HFF-Myc (cell line): ENCODE measurements at places on chromosomes 6 and 20.

- DNase-seq: no peak
Observed at GRCh38 chr20:60062431-60063047, 104.3 kb downstream of the CDH26 start.

GRCh38 chr20:38790200-38791053 is 15.1 kb upstream of the PPP1R16B start:
- DNase-seq: peak; percentile 14

DNA sequence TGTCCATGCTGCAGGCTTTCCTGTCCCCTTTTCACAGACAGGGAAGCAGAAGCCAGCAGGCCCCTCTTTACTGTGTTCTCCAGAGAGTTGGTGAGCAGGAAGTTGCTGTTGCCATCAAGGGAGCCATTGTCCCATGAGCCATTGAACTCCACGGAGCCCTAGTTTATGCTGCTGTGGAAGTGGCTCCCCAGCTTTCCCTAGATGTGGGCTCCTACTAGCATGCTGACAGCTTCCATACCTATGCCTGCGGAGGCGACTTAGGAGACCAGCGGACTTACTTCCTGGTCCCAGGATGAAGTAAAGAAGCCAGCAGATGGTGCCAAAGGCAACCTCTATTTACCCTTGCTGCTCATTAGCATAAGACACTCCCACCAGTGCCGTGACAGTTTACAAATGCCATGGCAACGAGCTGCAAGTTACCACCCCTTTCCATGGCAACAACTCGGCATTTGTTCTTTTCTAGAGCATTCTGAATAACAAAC is 30.8 kb upstream of the FKBP1A start:
- no peak for DNase-seq

- DNase-seq: no peak
Observed at GRCh38 chr6:112360498-112360897, 13.4 kb downstream of the RFPL4B start.

DNA sequence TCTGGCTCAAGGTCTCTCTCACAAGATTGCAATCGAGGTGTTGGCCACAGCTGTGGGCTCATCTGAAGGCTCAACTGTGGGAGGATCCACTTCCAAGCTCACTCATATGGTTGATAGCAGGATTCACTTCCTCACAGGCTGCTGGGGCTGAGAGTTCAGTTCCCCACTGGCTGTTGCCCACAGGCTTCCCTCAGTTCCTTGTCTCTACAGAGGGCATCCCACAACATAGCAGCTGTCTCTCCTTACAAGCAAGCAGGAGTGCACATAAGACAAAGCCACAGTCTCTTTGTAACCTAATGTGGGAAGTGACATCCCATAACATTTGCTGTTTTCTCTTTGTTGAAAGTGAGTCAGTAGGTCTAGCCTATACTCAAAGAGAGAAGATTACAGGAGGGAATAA is 14.0 kb downstream of the SPATS1 start:
- DNase-seq: no peak

DNA sequence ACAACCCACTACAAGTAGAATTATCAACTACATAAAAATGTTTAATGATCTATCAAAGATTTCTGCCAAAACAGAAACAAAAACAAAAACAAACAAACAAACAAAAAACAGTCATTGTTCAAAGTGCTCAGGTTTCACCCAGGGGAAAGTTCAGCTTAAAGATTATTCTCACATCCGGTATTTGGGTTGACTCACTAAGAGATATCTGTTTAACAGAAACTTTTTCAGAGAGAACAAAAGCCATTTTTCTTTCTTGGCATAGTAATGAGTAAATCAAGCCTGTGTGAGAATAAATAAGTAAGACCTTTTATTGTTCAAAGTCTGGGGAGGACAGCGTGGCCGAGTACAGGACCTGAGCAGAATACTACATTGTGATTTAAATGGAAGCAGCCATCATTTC is 143.6 kb downstream of the RCAN2 start:
- DNase-seq: no peak

GRCh38 chr6:63346217-63346835 is 26.5 kb upstream of the LGSN start:
- DNase-seq: no peak

DNA sequence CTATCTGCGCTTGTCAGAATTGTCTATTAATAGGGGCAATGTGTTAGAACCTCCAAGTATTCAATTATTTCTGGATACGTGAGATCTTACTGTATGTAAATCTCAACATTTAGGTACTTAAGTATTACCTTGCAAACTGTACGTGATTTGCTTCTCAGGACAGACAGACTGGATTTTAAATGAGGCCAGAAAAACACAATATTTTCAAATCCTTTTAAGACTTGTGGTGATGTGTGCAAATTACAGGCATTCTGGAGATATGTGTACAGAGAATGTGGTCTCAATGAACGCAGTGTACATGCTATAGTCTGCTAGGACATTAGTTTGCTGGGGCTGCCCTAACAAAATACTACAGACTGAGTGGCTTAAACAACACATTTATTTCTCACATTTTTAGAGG is 16.9 kb downstream of the CCR6 start:
- DNase-seq: no peak

GRCh38 chr20:20063941-20064702 is 11.8 kb downstream of the CFAP61 start:
- no peak for DNase-seq

- no peak for DNase-seq
Observed at GRCh38 chr20:62305149-62305764, 2.5 kb downstream of the ADRM1 start.

DNA sequence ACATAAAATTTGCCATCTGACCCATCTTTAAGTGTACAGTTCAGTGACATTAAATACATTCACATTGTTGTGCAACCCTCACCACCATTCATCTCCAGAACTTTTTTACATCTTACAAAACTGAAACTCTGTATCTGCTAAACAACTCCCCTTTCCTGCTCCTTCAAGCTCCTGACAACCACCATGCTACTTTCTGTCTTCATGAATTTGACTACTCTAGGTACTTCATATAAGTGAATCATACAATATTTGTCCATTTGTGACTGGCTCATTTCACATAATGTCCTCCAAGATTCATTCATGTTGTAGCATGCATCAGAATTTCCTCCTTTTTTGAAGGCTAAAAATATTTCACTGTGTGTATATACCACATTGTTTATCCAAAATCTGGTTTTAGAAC is 86.9 kb upstream of the SMLR1 start:
- no peak for DNase-seq

- DNase-seq: no peak
Observed at GRCh38 chr6:133855991-133856370, 32.9 kb upstream of the TCF21 start.

GRCh38 chr6:105522626-105523322 is 119.9 kb upstream of the PREP start:
- DNase-seq: no peak

DNA sequence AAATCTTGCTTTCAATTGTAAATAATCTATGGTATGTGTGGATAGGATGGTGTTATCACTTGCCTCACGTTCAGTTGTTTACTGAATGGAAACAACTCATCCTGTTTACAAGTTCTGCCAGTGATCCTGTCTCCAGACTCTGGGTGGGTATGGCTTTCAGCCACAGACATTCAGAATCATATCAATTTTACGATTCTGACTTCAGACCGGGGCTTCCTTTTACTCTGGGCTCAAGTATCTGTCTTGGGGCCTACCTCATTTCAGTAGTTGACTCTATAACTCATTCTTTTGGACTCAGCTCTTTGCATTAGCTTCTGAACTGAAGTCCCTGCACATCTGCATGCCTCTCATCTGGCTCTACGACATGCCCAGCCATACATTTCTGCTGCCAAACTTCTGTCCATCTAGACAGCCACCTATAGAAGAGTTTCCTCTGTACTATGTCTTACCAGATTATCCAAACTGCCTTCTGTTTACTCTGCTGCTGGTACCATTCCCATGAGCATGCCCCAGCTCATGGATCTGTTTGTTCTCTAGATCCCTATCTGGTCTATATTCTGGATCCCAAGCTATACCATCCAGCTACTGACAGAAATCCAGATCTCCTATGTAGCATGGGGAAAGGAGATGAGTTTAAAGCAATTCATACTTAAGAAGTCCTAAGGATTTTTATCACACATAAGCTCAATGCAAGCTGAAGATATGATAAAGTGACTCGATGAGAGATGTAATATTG is 34.3 kb downstream of the FYN start:
- DNase-seq: no peak

DNA sequence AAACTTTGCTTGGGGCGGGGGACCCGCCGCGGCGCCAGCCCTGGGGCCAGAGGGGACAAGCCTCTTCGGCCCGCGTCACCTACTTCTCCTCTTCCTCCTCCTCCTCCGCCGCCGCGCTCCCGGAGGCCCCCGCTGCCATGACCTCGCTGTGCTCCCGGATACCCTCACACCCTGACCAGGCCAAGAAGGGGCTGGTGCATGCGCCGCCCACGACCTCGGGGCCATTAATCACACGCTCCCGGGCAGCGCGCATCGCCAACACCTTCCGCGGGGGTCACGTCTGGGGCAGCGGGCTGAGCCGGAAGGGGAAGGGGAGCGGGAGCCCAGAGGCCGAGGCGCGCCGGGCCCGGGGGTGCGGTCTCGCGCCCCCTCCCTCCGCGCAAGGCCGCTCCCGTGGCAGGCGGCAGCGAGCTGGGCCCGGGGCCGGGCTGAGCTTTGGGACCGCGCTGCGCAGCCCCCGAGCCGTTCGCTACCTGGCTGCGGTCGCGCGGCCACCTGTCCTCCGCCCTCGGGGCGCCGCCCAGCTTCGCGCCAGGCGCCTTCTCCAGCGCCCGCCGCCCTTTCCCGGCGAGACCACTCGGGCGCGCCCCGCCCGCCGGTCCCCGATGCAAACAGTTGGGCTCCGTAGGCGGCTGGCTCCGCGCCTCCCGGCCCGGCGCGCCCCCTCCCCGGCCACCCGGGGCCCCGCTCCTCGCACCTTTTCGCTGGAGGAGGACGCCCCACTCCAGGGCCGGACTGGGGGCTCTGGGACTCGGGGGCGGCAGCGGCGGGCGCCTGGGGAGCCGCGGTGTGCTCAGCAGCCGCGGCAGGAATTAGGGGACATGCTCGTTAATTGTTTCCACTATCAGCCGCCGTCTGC is 575 bp upstream of the CNR1 start:
- no peak for DNase-seq

- DNase-seq: no peak
Observed at GRCh38 chr6:38555606-38556005, 84.1 kb downstream of the BTBD9 start.

DNA sequence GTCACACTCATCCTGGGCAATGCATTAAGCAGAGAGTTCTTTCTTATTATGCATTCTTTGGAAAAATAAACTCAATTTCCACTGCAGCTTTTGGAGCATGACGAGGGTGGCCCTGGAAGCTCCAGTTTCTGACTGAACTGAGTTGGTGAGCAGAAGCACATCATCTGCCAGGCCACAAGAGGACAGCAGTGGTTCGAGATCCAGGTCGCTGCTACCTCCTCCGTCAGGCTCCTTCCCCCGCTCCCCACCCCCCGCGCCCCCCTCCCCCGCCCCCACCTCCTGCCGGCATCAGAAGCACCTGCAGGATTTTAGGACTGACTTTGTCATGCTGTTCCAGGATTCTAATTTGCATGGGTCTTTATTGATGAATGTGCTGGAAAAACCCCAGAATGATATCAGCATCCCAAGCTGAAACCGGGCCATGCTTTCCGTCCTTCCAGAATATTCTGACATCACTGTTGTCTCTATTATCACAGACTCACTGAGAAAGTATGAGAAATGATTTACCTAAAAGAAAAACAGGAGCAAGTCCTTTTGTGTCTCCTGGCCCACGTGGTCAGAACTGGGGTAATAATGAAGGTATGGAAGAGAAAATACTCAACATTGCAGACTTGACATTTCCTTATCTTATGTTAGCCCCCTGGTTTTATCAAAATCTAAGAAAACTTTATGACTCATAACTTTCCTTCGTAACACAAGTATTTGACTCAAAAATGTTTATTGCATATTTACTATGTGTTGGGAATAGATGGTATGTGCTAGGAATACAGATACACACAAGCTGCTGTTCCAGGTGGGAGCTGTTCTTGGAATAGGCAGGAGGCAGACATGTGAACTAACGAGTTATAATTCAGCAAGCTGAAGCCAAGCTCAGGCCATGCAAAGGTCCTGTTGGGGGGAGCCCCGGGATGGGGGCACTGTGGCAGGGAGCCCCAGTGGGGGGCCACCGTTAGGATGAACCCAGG is 220.2 kb upstream of the EXOC2 start:
- DNase-seq: no peak

DNA sequence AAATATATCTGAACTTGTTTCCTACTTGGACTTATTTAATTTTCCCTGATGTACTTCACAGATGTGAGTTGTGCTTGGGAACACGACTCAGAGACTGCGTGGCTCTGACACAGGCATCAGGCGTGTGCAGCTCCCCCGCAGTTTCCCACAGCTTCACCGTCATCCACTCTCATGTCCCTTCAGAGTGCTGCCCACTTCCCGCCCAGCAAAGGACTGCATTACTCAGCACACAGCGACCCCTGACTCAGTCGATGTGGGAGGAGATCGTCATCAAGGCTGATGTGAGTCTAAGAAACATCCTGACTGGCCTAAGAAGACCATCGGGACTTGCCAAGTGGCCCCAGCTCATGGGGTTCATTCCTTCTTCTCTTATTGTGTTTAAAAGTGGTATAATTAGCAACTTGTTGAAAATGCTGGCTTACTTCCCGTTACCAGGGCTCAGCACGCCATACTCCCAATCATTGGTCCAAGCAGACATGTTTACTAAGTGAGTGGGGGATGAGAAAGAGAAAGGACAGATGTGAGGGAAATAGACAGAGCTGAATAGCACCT is 539.4 kb upstream of the JARID2 start:
- DNase-seq: peak; percentile 61
